HEK293T (cell line): ENCODE measurements at places on chromosomes 11 and 22.
A peak's percentile ranks its signal among the peaks of the same experiment; 100 is the strongest.

DNA sequence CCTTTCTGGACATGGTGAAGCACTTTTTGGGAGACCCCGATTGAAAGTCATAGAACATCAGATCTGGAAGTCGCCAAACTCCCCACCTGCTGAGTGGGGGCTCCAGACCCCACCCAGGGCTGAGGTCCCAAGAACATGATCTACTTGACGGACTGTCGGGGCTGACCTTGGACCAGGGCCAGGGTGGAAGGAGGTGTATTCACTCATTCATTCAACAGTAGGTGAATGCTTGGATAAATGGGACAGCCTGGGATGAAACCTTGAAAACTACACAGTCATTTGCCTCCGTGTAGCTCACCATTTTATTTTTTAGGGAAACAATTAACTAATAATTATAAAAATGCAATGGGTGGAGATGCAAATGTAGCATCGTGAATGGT, 629.0 kb downstream of the BRD1 start:
- DNase-seq = no peak

DNA sequence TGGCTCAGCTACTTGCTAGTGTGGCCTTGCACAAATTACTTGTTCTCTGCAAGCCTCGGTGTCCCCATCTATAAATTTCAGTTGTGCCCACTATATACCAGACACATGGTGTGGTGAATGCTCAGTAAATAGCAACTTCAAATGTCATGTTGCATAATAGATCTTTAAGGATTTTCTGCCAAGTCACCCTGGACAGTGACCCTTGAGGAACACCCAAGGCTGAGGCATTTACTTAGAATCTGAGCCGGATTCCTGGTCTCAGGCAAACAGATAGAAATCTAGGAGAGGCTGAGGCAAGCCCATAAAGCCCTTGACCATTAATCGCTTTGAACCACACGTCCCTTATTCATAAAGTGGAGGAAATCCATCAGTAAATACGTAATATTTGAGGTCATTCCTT, 9.7 kb downstream of the TEAD1 start:
- no peak for DNase-seq

GRCh38 chr11:11787305-11788062, 54.3 kb upstream of the USP47 start:
- peak; percentile 70 for DNase-seq

- no peak for DNase-seq
Observed at GRCh38 chr11:64231546-64231945, 1.2 kb downstream of the DNAJC4 start.

DNA sequence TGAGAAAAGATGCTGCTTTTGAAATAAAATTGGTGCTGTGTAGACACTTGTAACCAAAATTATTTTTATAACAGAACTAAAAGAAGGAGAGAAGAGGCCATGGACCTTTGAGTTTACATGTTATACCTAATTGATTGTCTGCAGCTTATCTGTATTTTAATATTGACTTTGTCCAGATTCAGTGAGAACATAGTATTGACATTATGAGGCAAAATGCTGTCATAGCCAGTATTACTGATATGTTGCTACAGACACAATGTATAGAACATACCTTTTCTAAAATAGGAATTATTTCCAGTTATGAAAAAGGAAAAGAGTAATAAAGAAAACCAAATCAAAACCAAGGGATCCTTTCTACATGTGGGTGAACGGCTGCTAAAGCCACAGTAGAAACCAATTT, 11.5 kb upstream of the TECTA start:
- DNase-seq = no peak

DNA sequence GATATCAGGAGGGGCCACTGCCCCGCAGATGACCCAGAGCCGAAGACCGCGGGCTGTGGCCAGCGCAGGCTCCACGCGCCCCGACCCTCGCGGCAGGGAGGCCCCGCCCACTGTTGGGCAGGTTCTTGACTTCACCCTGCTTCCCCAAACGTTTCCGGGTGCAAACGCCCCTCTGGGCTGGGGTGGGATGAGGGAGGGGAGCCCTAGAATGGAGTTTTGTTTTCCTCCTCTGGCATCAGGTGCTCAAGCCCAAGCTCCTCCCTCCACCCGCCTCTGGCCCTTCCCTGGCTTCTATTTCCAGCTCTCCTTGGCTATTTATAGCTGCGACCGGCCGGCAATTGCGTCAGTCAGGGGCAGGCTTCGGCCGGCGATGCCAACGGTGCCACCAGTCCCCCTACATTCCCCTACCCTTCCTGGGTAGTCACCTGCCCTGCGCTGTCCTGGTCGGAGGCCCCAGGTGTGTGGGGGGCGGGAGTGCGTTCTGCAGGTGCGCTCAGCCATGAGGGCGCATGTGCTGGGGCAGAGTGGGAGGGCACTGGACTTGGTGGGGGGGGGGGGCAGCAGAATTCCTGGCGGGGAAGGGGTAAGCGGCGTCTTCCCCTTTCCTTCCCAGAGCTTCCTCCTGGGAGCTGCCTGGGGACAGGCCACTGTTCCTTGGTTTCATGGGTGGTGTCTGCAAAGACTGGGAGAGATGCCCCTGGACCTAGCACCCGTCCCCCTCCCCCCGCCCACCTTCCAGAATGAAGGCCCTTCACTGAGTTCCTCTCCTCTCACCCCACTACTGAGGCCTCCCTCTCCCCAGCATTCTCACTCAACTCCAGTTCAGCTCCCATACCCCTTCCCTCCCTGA, 23.6 kb downstream of the DUSP8 start:
- DNase-seq = peak; percentile 33

- no peak for DNase-seq
Observed at GRCh38 chr11:67032830-67033551, 10.1 kb downstream of the SYT12 start.

GRCh38 chr22:48645766-48646165, 1181.9 kb downstream of the BRD1 start:
- no peak for DNase-seq

DNA sequence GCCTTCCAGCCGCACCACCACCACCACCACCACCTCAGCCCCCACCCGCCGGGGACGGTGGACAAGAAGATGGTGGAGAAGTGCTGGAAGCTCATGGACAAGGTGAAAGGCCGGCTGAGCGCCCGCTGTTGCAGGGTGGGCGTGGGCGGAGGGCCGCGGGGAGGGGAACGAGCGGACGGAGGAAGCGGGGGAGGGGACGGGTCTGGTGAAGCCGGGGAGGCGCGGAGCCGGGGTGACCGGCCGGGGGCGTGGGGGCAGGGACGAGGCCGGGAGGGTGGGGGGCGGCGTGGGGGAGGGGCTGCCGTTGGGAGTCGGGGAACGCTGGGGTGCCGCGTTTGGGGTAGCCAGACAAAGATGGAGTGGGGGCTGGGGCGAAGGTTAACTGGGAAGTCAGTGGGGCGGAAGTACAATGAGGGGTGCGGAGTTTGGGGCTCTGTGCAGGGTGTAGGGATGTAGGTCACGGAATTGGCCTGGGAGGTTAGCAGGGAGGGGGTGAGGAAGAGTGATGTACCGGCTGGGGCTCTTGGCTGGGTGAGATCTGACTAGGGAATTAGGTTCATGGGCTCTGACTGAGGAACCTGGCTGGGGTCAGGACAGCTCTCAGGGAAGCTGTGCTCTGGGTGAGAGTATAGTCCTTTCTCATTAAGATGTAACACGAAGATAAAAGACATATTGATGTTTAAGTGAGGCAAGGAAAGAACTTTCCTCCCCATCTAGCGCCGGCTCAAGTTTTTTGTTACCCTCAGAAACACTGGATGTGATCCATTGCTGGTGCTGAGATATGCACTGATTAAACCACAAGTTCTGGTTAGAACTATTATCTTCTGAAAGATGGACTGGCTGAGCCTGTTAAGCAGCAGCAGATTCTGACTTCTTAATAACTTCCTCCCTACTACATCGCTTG, 624 bp downstream of the CBL start:
- DNase-seq = no peak

DNA sequence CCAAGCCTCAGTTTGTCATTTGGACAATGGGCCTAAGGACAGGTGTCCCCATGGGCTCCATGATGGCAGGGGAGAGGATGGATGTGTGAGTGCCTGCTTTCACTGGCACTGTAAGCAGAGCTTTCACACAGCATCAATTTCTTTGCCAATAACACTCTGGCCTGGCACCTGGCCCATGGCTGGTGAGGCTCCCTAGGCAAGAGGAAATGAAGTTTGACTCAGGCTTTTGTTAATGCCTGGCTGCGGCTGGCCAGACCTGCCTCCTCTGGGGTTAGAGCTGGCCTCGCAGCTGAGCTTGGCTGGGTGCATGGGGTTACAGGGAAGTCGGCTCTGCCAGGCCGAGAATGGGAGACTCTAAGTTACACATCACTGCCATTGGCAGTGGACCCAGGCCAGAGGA, 30.0 kb upstream of the SEZ6L start:
- no peak for DNase-seq

DNA sequence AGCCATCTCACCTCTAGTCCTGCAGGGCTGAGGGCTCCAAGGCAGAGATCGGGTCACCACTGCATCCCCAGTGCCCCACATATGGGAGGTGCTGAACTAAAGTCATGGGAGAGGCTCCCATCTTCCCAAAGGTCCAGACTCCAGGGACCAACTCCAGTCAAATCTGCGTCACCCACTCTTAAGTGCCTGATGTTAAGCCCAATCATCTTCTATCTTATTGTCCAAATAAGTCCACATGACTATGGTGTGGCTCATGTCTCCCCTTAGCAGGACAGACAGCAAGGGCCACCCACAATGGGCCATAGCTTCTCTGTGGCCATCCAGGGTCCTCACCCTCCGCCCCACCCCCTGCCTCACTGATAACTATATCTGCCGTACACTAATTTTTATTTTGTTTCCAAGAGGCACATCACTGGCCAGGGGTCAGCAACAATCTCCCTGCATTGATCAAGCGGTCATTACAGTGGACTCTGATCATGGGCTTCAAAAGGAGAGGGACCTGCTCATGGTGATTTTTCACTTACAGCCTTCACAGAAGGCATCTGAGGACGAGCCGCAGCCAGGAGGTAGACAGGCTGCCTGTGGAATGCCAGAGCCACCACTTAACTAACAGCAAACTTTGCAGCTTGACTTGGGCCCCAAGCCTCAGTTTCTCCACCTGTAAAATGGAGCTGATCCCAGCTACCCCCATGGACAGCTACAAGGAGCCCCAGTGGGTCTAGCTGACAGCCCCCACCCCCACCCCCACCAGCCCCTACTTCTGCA, 23.3 kb downstream of the MYH9 start:
- DNase-seq = no peak

- no peak for DNase-seq
Observed at GRCh38 chr22:42076764-42077485, 2.6 kb upstream of the SMDT1 start.

GRCh38 chr11:27247660-27248059, 115.4 kb downstream of the CCDC34 start:
- no peak for DNase-seq

DNA sequence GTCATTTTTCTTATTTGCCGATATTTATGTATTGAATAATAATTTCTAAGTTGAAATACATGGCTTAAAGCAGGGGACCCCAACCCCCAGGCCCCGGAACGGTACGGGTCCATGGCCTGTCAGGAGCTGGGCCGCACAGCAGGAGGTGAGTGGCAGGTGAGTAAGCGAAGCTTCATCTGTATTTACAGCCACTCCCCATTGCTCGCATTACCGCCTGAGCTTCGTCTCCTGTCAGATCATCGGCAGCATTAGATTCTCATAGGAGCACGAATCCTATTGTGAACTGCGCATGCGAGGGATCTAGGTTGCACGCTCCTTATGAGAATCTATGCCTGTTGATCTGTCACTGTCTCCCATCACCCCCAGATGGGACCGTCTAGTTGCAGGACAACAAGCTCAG, 4.5 kb downstream of the ZMAT5 start:
- DNase-seq = no peak

GRCh38 chr22:46372686-46373085, 37.2 kb downstream of the TRMU start:
- DNase-seq = no peak

GRCh38 chr11:46693597-46694012, 6.8 kb downstream of the ARHGAP1 start:
- DNase-seq = no peak

- no peak for DNase-seq
Observed at GRCh38 chr11:77203901-77204753, 76.1 kb downstream of the MYO7A start.

- DNase-seq = no peak
Observed at GRCh38 chr11:64237484-64237951, 3.1 kb downstream of the VEGFB start.

DNA sequence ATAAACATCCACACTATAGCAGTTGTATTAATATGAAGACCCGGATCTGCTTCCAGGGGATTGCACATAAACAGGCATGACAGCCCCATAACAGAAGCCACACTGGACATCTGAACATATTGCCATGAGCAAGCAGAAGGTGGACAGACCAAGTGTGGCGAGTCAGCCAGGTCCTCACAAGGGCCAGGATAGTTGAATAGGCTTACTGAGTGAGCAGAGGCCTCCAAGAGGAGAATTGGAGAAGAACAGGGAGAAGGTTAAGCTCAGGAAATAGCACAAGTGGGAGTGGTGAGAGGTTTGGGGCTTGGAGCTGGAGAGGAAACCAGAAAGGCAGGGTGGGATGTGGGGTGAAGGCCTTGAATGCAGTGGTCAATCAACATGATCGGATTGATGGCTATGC, 10.8 kb downstream of the SLC35C1 start:
- peak; percentile 41 for DNase-seq

- no peak for DNase-seq
Observed at GRCh38 chr11:17272801-17273200, 3.7 kb upstream of the NUCB2 start.

DNA sequence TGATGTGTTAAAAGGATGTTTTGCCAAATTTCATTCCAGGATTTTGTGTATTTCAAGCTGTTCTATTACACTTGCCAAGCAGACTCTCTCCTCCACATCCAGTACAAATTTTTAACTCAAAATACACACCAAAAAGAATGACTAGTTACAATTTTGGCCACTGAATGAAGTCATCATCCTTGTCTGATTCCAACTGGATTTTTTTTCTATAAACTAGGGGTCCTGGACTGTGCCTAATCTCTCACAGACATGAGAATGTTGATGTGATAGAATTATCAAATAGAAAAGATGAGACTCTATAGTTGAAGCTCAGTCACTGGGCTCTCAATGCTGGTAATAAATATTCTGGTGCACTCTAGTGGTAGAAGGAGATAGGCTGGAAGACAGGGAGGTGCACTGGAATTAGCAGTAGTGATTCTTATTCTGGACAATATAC, 85.8 kb downstream of the FANCF start:
- peak; percentile 6 for DNase-seq

GRCh38 chr22:19086896-19087295, 35.3 kb downstream of the DGCR2 start:
- DNase-seq = no peak

DNA sequence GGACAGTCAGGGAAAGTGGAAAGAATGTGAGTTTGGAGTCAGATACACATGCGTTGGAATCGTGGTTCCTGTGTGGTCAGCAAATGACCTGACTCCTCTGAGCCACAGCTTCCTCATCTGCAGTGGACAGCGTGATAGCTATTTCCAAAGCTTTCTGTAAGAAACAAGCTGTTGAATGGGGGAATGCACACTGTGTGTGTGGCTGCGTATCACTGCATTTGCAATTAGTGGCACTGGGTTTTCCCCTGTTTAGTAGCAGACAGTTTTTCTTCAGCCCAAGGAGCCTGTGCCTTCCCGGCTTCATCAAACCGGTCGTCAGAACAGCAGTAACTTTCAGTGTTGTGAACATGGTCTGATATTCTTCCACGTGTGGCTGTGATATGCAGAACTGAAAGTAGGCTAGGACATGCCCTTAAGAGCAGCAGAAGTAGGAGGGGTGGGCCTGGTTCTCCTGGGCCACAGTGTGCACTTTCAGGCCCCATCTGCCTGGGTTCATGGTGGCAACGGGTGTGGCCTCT, 121.5 kb downstream of the RRAS2 start:
- no peak for DNase-seq
